ENCODE measurements at places on chromosomes 6 and 20.

GRCh38 chr6:119960036-119960435 lies 610.5 kb upstream of the MAN1A1 start:
- no peak for DNase-seq

GRCh38 chr6:38018755-38019165 lies 199.2 kb downstream of the ZFAND3 start:
- DNase-seq, result no peak

DNA sequence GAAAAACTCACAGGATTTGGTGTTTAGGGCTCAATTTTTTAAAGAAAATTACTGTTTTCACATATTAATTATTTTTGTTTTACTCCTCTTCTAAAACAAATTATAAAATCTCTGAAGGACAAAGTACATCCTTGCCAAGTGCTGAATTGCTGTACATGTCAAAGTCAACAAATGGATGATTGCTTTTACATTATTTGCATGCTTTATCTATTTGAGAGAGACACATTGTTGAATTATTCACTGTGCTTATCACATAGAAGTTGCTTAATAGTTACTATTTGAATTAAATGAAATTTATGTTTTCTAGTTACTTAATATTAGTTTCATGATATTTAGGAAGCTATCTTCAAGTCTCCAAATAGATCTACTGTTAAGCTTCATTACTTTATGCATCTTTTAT lies 318.6 kb upstream of the PTCHD4 start:
- DNase-seq, result no peak

- DNase-seq, result no peak
Measured at GRCh38 chr6:140344142-140344913, 969.9 kb upstream of the CITED2 start.

GRCh38 chr6:583116-583515 lies 73.8 kb downstream of the HUS1B start:
- no peak for DNase-seq

- no peak for DNase-seq
Measured at GRCh38 chr6:47112317-47112716, 70.2 kb upstream of the ADGRF1 start.

- DNase-seq, result no peak
Measured at GRCh38 chr6:93581371-93581770, 162.0 kb upstream of the EPHA7 start.

- no peak for DNase-seq
Measured at GRCh38 chr6:120584111-120584760, 750.0 kb downstream of the TBC1D32 start.

GRCh38 chr20:11379257-11380011 lies 538.3 kb upstream of the BTBD3 start:
- DNase-seq, result no peak

DNA sequence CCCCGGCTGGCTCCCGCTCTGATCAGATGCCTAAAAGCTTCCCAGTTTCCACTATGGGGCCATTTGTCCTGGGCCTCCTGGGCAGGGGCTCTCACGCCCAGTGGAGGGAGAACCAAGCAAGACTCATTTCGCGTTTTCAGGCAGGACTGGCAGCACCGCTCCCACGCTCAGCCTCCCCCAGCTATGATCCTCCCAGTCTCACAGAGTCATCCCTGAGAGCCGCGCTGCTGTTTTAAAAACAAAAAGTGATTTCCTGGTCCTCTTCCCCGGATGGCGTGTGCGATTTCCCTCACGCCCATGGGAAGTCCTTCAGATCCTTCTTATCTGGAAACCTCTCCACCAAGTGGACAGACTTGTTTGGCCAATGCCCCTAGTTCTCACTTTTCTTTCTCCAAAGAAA lies at the start of gene ADGRF5:
TSS of gene ADGRF5 (minus strand) at position 208 of the 400 bp plus-strand sequence. CDS start 15,176 bp downstream, outside the sequence.
- DNase-seq, result no peak

GRCh38 chr20:694496-694895 lies 18.9 kb upstream of the SCRT2 start:
- no peak for DNase-seq

DNA sequence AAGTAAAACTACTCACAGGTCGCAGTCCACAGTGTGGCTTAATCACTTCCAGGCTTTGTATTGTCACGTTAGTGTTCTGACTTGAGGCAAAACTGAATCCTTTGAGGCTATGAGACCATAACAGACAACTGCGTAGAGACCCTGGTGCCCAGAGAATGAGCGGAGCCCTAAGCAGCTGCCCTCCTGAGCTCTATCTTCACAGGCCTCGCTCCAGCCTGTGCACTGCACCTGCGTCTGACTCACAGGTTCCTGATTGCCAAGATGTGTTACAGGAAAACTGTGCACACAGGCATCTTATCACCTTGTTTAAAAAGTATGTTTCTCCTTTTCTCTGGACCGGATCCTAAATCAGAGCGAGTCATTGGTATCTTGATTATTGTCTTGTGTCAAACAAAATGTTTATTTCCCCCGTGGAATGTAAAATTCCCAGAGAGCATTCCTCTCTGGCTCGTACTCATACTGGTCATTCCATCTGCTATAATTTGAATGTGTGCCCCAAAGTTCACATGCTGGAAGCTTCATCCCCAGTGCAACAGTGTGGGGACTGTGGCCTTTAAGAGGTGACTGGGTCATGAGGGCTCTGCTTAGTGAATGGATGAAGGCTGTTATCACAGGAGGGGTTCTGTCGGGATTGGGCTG lies 25.7 kb downstream of the PRR18 start:
- no peak for DNase-seq

GRCh38 chr20:44182135-44182765 lies 4.7 kb downstream of the JPH2 start:
- DNase-seq, result no peak

- no peak for DNase-seq
Measured at GRCh38 chr20:51801122-51801822, 1.0 kb downstream of the SALL4 start.

DNA sequence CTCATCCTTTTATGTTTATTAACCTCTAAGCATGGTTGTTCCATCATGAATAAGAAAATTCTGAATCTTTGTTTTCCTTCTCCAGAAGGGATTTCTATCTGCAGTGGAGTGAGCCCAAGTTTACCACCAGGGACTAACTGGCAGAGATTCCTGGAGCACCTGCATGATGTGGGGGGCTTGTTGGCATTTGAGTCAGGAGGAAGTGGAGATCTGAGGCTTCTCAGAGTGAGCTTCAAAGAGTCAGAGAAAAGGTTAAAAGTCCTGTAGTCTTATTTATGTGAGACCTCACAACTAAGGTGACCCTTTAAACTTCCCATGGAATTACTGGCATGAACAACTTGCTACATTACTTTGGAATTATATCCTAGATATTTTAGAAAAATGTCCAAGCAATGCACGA lies 138.1 kb upstream of the SLC24A3 start:
- no peak for DNase-seq

DNA sequence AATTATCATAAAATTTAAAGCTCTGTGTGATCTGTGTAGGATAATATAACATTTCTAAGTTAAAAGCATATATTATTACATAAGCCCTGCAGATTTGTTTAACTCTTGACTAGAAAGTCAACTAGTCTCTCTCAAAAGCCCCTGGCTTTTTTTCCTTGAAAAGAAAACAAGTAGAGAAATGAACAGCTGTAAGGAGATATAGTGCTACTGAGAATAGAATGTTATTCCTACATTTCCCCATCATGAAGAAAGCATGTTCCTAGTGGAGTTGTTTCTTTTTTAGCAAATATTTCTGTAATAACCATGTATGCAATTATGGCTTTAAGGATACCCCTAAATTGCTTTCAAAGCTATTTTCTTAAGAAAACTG lies 37.6 kb downstream of the SHLD1 start:
- DNase-seq, result no peak

DNA sequence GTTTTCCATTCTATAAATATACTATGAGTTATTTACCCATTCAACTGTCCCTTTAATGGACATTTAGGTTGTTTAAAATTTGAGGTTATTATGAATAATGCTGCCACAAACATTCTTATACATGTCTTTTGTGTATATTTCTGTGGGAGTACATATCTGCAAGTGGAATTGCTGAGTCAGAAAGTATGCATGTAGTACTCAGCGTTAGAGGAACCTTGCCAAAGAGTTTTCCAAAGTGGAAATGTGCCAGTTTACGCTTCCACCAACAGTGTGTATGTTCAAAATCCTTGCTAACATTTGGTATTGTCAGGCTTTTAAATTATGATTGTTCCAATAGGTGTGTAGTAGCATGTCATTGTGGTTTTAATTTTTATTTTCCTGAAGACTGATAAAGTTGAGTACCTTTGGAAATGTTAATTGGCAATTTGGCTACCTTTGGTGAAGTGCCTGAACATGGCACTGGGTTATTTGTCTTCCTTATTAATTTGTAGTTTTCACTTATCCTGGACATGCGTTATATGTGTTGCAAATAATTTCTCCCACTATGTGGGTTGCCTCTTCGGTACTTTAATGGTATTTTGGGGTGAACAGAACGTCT lies 341.2 kb downstream of the CD83 start:
- no peak for DNase-seq

- no peak for DNase-seq
Measured at GRCh38 chr20:774016-774659, 5.8 kb upstream of the SLC52A3 start.

- DNase-seq, result no peak
Measured at GRCh38 chr6:38656896-38657295, 17.2 kb upstream of the BTBD9 start.

- DNase-seq, result no peak
Measured at GRCh38 chr6:104548297-104548696, 311.4 kb downstream of the HACE1 start.

- no peak for DNase-seq
Measured at GRCh38 chr6:41600499-41601247, 37.6 kb upstream of the MDFI start.

GRCh38 chr20:52234302-52235045 lies 42.9 kb upstream of the ZFP64 start:
- no peak for DNase-seq

DNA sequence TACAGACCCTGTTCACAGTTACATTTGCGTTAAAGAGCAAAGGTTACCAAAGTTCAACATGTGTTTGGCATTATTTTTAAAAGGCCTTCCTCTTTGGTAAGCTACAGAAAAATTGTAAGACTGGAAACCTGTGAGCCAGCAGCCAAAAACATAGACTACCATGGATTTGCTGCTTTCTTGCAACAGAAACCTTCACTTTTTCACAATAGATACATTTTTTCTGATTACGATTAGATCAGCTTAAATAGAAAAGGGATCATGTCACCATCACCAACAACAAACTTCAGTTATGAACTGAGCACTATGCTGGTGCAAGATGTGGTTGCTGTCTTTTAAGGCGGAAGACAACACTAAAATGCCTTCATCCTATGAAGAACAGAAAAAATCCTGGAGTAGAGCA lies 112.3 kb upstream of the MARCKS start:
- no peak for DNase-seq

- DNase-seq, result no peak
Measured at GRCh38 chr6:33607784-33608161, 13.3 kb upstream of the ITPR3 start.

GRCh38 chr6:41199552-41200246 lies 1.2 kb downstream of the TREML2 start:
- DNase-seq, result no peak

DNA sequence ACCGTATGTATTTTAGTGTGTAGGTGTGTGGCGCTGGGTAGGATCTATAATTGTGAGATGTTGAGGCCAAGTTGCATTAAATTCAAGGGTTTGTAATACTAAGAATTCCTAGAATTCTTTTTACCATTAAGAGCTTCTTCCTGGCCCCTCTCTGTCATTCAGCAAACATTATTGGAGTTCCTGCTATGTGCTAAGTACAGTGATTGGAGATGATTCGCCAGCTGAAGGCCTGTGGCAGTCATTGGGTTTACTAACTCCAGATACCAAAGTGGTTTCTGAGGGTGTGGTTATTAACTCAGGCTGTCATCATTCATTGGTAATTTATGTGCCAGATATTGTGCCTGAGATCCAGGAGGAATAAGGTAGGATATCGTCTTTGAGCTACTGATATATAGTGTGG lies 167.1 kb downstream of the LAMA2 start:
- DNase-seq, result no peak

DNA sequence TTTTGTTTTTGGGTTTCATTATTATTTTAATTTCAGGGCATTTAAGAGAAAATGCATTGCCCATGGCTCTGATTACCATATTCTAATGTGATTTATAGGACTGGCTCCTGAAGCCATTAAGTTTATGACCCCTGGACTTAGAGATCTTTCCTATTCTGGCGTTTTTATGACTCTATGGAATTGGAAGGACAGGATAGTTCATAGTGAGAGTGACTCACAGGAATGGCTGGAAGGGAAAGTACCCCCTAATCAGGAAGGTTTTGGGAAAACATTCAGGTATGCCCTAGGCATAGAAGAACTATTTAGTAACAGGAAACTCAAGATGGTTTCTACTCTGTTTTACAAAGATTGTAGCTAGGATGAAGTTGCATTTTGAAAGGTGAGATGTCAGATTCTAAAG lies 108.6 kb upstream of the SLC2A12 start:
- DNase-seq, result no peak

DNA sequence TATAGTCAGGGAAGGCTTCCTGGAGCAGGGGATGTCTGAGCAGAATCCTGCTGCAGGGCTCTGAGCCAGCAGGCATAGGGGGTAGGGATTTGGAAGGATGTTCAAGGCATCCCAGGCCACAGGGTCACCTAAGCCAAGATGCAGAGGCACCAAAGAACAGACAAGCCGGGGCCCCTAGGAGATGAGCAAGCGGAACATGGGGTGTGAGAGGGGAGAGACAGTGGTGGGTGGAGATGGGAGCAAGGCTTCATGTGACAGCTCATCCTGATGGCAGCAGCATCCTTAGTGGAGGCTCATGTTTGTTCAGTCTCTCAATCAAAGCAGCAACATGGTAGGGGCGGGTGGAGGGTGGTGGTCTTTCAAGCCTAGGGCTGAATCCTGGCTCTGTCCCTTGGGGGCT lies 29.8 kb upstream of the TCP11 start:
- DNase-seq, result no peak

DNA sequence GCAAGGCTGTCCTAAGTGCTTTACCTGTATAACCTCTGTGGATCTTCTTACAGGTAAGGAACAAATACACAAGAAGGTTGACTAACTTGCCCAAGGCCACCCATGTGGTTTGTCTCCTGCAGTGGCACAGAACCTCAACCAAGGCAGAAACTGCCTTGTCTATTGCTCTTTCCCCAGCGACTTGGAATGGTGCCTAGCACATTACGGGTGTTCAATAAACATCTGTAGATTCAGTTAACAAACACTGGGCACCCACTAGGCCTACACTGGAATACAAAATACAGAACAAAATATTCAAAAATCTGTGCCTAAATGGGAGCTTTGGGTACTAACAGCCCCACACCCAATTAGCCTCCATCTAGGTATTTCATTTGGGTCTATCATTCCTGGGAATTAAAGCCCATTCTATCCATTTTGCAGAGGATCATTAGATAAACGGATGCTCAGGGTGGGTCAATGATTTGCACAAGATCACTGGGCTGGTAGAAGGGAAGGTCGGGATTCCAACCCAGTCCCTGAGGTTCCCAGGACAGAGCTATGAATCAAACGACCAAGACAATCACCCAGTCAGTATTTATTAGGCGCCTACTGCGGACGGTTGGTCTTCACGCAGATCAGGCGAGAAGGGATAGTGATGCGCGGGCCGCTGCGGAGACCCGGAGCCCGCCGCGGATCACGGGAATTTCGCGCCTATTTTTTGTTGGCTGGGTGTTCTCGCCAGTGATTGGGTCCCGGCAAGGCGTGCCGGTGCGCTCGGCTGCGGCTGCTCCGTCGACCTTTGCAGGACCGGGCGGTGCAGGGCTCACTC lies at the start of gene STK35:
TSS of gene STK35 (plus strand) at position 771 of the 808 bp plus-strand sequence. CDS start 55 bp downstream, outside the sequence.
- no peak for DNase-seq
